MV-4-11 (cell line): ENCODE measurements at places on chromosomes 7 and 10.

GRCh38 chr10:24278176-24278889 is 69.4 kb downstream of the KIAA1217 start:
- no peak for DNase-seq

DNA sequence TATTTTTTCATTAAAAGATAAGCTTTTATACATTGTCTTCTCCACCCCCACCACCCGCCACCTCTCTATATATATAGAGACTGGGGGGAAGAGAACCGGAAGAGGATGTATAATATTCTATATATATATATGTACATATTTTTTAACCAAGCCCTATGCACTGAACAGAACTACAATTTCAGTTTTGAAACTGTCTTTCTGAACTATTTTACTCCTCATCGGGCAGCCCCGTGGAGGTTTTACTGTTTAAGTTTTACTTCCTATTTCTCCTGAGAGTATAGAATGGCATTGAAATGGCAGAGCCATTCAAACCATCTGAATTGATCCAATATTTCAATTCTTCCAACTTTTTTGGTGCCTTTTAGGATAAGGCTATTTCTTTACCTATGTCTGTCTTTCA is 1047.1 kb downstream of the NRG3 start:
- DNase-seq: peak; percentile 59

DNA sequence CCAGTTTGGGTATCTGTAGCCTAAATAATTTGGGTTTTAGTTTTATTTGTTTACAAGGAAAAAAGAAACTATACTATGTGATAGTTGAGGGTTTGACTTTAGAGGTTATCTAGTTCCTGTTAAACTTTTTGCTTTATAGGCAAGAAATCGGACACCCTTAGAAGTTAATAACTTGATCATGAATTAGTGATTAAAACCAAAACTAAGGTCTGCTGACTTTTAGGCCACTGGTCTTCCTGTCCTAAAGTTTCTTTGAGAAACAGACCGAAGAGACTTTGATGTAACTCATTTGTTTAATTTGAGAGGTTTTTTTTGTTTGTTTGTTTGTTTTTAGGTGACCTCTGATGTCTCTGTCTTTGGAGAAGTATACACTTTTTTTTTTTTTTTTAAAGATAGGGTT is 59.7 kb downstream of the PHTF2 start:
- no peak for DNase-seq

- DNase-seq: no peak
Observed at GRCh38 chr10:61989995-61990760, 88.7 kb downstream of the ARID5B start.

GRCh38 chr7:102132209-102132752 is 154.4 kb upstream of the SH2B2 start:
- peak; percentile 90 for DNase-seq

GRCh38 chr7:6160191-6160623 is 112.2 kb downstream of the CYTH3 start:
- DNase-seq: no peak

DNA sequence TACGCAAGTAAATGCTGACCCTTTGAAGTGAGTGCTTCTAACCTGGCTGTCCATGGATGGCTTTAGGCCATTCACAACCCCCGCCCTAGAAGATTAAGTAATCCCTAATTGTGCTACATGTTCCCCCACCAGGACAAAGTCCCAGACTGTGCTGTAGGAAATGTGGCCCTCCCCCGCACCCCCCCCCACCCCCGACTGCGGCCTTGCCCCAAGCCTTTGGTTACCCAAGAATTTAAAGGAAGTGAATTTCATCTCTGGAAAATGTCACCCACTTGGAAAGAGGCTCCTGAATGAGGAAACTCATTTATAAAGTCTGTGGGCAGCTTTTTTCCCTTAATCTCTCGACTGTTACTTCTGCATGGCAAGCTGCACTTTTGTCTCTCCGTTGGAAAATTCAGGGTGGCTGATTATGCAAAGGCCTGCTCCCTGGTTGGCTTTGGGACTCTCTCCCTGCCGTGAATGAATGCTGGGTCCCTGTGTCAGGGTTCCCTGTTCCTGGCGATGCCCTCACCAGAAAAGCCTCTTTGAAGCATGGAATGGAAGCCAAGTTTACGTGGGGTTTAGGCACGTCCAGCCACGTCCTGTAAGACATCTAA is 31.4 kb upstream of the AQP1 start:
- peak; percentile 54 for DNase-seq

DNA sequence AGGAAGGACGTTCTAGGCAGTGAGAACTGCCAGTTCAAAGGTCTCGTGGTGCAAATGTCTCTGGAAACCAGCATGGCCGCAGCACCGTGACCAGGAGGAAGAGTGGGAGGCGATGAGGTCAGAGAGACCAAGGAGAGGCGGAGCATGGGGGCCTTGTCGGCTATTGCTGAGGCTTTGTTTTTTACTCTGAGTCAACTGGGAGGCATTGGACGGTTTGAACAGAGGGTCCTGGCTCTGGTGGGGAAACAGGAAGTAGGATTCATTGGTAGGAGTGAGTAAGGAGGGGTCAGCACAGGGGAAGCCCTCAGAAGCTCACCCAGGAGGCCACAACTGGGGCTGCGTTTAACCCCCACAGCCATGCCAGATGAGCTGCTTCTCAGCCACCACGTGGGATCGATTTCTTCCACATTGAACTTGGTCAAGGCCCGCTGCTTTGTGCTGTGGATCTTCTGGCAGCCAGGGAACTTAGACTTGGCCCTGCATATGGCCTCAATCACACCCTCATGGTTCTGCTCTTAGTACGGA is 22.2 kb upstream of the SH2B2 start:
- peak; percentile 76 for DNase-seq

GRCh38 chr7:101093906-101094305 is 8.6 kb downstream of the TRIM56 start:
- DNase-seq: no peak

DNA sequence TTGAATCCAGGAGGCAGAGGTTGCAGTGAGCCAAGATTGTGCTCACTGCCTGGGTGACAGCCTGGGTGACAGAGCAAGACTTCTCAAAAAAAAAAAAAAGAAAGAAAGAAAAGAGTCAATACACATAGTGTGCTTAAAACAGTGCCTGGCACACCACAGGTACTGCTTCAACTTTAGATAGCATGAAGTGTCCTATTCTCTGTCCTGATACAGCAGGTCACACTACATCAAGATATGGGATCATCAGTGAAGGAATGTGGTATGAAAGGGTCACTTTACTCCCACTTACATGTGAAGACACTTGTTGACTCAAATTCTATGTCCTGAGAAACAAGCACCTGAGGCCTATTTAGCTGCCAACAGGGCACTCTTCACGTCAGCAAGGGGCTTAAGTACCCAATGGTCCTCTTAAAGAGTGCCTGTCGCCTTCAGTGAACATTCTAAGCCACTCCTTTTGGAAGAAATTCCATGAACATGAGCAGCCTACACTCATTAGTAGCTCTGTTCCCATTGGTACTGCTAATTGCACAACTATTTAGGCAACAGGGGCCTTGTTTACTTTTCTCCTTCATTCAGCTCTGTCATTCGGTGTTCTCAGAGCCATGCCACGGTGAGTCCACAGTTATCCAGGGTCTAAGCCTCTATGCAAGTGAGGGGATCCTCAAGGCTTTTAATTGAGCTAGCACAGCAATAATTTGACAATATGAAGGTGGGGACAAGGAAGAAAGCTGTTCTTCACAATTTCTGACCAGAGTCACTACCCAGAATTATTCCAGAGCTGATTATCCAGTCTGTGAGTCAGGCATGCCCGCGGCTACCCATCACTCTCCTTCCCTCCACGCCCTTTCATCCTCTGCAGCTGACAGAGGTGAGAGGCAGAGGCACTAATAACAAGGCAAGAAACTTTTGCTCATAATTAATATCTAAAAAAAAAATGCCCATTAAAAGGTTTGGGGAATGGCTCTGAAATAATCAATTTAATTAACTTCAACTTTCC is 56.6 kb upstream of the PTN start:
- DNase-seq: no peak

GRCh38 chr7:2169923-2170575 is 62.7 kb downstream of the MAD1L1 start:
- no peak for DNase-seq

DNA sequence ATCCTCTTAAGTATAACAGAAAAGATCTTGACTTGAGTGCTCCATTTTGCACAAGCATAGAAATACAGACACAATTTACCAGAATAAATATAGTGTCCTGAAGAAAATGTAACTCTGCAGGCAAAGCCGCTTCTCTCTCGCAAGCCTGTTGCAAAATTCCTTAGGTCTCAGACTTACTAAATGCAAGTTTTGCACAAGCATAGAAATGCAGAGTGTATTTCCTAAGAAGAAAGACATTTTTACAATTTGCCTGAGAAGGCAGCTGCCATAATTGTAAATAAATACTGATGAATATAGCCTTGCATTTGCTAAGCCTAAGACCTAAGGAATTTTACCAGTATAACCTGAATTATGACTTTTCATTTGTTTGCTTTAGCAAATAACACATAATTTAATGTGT is 67.1 kb downstream of the AGMO start:
- DNase-seq: no peak

DNA sequence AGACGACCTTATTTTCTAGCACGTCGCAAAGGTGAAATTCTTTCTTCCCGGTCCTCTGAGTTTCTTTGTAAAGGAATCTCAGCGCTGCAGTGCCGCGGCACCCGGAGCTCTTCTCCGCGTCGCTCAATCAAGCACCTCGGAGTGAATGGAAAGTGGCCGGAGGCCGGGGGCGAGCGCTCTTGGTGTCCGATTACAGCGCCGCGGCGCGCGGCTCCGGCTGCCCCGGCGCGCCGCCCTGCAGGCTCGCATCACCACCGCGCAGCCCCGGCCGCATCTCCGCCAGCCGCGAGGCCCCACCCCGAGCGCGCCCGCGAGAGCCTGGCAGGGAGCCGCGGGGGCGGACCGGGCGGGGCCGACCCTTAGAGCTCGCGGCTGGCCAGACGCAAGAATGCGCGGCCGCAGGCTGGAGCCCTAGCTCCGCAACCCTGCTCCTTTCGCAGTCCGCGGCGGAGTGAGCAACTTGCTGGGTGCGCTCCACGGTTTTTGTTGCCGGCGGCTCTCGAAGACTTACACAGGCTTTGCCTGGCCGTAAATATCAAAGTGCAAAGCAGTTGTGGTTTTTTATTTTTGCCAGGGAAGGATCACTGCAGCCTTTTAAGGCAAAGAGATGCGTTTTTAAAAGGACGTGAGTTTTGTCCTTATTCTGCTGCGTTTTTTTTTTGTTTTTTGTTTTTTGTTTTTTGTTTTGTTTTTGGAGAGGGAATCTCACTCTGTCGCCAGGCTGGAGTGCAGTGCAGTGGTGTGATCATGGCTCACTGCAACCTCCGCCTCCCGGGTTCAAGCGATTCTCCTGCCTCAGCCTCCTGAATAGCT is at the start of gene SEMA3C:
TSS of gene SEMA3C (minus strand) at position 143 of the 813 bp plus-strand sequence. CDS start 2,270 bp downstream, outside the sequence.
- peak; percentile 39 for DNase-seq

GRCh38 chr10:83617692-83618545 is 521.4 kb upstream of the GHITM start:
- no peak for DNase-seq

DNA sequence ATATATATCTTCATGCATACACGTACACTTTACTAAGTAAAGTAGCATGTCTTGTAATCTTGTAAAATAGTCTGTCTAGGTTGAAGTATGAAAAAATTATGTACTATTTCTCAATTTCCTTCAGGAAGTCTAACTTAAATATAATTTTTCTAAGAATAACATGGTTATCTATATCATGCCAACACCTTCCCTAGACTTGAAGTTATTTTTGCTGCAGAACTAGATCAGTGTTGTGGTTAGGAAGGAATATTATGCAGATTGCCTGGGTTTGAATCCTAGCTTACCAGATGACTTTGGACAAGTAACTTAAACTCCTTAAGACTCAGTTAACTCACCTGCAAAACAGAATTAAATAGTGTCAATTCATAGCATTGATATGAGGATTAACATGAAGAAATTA is 142.2 kb upstream of the SEMA3A start:
- DNase-seq: peak; percentile 65

- DNase-seq: no peak
Observed at GRCh38 chr7:47233996-47234395, 347.9 kb downstream of the TNS3 start.

DNA sequence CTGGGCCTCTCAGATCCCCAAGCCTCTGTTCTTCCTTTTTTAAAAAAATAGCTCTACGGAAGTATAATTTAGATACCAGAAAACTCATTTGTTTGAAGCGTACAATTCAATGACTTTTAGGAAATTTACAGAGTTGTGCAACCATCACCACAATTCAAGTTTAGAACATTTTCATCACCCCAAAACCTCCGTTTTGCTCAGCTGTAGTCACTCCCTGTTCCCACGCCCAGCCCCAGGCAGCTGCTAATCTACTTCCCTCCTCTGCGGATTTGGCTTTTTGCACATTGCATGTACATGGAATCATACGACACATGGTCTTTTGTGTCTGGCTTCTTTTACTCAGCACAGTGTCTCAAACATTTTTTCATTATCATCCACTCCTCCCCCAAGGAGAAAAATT is 229.2 kb downstream of the TCF7L2 start:
- peak; percentile 98 for DNase-seq

DNA sequence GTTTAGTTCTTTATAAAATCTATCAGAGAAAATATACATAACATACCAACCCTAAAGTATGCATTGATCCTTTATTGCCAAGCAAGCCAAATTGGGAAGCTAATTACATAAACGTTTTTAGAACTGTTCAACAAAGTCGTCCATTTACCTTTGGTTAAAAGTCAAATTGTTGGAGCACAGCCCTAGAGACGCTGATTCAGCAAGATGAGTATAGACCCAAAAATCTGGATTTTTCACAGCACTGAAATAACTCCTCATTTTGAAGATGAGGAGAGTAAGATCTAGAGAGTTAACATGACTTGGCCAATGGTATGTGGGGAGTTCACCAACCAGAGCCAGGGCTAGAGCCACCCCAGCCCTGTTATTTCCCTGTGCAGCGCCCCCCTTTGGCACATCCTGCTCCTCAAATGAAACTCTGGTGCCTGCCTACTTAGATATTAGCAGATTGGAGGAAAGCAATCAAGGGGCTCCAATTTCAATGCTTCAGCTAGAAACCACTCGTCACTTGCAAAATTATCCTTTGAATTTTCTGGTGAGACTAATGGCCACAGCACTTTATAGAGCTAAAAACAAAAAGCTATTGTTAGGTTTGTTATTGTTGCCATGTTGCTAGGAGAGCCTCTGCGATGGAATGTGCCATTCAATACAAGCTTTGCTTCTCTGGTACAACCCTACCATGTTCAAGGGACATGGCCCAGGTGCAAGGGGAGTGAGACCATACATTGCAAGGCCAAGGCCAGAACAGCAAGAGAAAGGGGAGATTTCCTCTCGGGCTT is 132.6 kb upstream of the ZEB1 start:
- no peak for DNase-seq

DNA sequence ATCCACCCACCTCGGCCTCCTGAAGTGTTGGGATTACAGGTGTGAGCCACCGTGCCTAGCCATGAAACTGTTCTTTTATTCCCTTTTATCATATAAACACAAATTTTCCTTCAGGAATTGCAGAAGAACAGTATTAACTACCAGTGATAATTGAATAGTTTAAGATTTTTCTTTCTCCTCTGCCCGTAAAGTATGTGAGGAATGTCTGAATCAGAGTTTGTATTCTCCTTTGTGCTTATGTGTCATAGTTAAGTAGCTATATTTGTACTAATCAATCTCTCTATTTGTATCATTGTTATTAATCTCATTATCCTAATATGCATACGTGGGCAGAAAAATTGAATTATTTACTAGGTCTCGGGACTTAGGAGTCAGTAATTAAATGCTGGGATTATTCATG is 83.6 kb downstream of the ZNF277 start:
- no peak for DNase-seq
